ENCODE measurements at places on chromosomes 12 and 14. TPM values are rescaled to one million over a fixed set of nuclear protein-coding genes. Genes with fewer than 3 reads are reported as not detected.

The GRIN2B gene
- not detected for total RNA-seq

The SLC2A14 gene
- not detected for total RNA-seq

The ADGRD1 gene
- 0.59 TPM for total RNA-seq

The COX8C gene
- not detected for total RNA-seq

The SSPN gene
- total RNA-seq = not detected
